ENCODE measurements at places on chromosomes 11 and 22.
A peak's percentile ranks its signal among the peaks of the same experiment; 100 is the strongest.

DNA sequence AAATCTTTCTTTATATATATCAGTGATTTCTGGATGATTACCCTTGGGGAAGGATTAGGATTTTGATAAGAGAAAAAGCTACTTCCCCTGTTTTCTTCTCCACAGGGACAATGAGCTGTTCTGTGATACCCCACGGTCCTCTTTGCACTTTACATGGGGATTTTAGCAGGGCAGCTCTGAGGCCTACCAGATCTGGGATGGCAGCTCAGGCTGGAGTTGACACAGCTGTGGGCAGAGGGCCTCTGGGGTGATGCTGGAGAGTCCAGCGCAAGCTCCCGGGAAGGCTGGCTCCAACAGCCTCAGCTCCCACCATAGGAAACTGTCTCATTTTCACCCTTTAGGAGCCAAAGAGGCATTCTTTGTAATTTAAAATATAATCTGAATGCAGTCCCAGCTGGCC, 383.8 kb upstream of the NARS2 start:
- no peak for DNase-seq

GRCh38 chr11:2209900-2210321, 38.3 kb upstream of the TH start:
- DNase-seq, result no peak

GRCh38 chr11:17014321-17014832, at the start of gene PLEKHA7:
TSS of gene PLEKHA7 (minus strand) at chr11:17014414. CDS start at chr11:17014401, 13 bp downstream.
- DNase-seq, result no peak

DNA sequence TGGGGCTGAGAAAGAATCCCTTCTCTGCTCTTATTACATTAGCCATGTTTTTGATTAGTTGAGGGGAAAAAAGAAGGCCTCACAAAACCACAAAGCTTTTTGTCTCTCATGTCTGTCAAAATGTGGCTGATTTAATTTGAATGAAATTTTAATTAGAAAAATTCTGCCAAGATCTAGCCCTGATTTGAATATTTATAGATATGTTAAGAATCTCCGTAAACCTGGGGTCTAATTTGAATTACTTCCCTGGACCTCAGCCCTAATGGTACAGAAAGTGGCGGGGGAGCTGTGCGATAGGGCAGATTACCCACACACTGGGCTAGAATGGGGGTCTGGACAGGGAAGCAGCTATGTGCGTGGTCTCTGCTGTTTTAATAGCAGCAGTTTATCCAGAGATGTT, 141.3 kb upstream of the TTC12 start:
- DNase-seq, result no peak

GRCh38 chr22:39230261-39231196, 14.3 kb downstream of the PDGFB start:
- no peak for DNase-seq

- DNase-seq, result no peak
Measured at GRCh38 chr11:3056296-3057068, 741 bp downstream of the CARS1 start.

- DNase-seq, result peak; percentile 66
Measured at GRCh38 chr22:42553475-42554361, at the start of gene SERHL2. TSS of gene SERHL2 (plus strand) at chr22:42553956. CDS start at chr22:42554021, 65 bp downstream.

GRCh38 chr11:47177846-47178245, 1.2 kb upstream of the ARFGAP2 start:
- no peak for DNase-seq

DNA sequence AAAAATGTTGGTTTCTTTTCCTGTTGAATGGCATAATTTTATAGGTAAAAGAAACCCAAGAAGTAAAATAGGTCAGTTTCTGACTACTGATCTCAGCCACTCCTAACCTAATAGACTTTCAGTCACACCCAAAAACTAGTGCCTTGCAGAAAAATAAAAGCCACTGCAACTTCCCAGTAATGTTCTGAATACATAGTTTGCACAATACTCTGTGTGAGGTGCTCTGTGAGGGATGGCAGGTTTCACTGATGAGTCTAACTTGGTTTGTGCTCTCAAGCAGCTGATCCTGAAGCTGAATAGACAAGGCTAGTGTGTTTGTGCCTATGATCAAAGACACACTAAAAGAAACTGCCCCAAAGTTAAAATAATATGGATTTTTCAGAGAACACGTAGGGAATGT, 758.3 kb downstream of the NELL1 start:
- DNase-seq, result no peak

DNA sequence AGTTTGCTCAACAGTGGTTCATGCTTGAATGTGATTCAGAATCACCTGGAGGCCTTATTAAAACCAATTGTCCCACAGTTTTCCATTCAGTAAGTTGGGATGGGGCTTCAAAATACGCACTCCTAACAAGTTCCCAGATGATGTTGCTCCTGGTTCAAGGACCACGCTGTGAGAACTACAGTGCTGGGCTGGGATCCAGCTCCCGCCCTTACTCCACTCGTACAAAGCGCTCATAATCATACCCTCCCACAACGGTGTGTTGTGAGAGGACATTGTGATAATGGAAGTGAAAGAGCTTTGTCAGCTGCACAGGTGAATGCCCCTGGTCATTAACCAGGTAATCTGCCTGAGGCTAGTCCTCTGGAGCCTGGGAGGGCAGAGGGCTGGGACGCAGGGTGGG, 1.3 kb upstream of the CD82 start:
- no peak for DNase-seq

DNA sequence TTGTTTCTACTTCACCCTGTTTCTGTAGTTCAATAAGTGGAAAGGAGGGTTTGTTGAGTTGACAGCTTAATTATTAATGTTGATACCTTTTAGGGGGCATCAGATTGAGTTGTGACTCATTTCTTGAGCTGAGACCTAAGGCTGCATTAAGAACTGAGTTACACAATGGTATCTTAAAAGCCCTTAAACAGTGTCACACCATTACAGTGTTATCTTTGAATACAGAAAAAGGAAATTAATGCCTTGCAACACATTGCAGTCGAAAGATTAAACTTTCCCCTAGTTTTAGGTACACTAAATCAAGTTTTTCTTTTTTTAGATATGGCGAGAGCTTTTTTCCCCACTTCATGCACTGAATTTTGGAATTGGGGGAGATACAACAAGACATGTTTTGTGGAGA, 16.7 kb downstream of the PAFAH1B2 start:
- no peak for DNase-seq

DNA sequence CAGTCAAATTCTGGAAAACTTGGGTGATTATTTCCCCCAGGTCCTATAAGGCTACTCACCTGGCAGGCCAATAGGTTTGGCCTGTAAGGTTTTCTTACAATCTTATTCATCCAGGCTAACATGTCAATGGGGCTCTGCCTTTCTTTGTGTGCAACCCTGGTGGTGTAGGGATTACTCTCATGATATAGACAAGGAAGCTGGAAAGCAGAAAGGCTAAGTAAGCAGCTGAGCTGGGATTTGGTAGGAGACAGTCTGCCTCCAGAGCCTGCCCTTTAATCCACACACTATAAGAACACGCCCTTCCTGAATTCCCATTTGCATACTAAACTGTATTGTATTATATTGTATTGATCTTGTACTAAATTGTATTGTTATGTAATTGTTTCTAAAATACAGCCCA, 373.3 kb upstream of the CCDC90B start:
- DNase-seq, result no peak

- no peak for DNase-seq
Measured at GRCh38 chr22:23743303-23743705, 7.6 kb downstream of the ZNF70 start.

DNA sequence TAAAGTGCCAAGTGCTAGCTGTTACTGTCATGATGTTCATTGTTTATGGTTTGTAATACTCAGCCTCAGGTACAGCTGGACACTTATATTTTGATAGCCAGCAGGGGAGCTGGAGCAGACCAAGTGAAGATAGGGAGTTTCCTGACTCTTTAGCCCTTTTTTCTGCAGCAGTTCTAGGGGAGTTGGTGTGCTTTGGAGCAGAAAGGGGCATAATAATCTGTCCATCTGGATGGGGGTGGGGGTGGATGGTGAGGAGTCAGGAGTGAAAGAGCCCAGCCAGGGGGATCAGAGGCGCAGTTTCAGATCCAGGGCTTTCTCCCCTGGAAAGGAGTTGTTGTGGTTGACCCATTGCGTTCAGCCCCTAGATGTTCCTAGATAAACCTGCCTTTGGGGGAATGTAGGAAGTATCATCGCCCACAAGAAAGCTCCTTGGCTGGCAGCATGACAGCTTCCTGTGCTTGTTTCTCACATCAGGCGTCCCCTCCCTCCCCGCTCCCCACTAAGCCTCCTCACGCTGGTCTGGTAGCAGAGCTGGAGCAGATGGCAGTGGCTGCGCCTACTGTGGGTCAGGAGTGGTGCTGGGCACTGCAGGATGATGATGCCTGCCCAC, 41.9 kb downstream of the MED15 start:
- peak; percentile 36 for DNase-seq

GRCh38 chr11:126332221-126332711, 23.2 kb upstream of the ST3GAL4 start:
- DNase-seq, result no peak

DNA sequence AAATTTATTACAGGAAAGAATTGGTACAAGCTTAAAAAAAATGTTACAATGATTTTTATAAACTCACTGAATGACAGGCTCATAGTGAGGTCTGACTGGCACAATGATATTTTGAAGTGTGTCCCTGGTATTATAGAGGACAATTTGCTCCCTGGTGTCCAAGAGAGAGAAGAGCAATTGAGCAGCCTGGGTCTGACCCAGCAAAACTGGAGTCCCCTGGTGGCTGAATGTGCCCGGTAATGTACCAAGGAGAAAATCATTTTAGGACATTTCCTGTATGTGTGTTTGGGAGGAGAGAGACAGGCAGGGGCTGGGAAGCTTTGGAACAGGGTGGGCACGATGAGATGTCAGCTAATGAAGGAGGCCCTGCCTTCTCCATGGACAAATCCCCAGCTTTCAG, 125.3 kb downstream of the APOL5 start:
- DNase-seq, result no peak

GRCh38 chr11:70758206-70758605, 359.9 kb downstream of the CTTN start:
- no peak for DNase-seq

DNA sequence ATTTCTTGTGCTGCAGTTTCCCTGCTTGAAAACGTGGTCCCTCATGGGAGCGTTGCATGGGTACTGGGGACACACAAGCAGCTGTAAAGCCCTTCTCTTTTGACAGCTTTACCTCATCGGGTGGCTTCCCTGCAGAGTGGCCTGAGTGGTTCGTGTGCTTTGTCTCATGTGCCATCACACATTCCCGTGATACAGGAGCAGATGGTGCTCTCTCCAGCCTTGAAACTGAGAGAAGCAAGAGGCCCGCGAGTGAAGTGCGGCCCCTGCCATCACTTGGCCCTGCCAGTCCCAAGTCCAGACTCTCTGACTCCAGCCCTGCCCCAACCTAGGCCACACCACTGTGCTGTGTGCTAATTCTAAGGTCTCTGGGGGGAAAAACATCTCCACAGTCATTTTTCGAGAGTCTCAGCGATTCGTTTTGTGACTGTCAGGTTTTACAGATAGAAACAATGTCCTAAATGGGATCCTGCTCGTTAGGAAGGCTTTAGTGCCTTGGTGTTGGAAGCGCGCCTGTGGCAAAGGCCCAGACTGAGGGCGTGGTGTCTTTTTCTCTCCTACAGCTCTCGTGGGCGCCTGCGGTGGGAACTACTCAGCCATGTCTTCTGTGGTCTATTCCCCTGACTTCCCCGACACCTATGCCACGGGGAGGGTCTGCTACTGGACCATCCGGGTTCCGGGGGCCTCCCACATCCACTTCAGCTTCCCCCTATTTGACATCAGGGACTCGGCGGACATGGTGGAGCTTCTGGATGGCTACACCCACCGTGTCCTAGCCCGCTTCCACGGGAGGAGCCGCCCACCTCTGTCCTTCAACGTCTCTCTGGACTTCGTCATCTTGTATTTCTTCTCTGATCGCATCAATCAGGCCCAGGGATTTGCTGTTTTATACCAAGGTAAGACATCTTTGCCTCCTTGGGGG, 64.2 kb downstream of the KREMEN1 start:
- no peak for DNase-seq

DNA sequence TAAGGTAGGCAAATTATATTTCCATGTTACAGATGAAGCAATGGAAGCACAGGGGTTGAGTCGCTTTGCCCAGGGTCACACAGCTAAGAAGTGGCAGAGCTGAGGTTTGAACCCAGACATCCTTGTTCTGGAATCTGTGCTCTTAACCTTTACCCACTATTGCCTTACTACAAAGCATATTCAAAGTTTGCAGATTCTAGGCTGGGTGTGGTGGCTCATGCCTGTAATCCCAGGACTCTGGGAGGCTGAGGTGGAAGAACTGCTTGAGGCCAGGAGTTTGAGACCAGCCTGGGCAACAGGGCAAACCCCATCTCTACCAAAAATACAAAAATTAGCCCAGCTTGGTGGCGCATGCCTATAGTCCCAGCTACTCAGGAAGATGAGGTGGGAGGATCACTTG, 27.8 kb upstream of the TFIP11 start:
- DNase-seq, result no peak

- DNase-seq, result no peak
Measured at GRCh38 chr22:42695294-42695693, 25.4 kb downstream of the A4GALT start.

DNA sequence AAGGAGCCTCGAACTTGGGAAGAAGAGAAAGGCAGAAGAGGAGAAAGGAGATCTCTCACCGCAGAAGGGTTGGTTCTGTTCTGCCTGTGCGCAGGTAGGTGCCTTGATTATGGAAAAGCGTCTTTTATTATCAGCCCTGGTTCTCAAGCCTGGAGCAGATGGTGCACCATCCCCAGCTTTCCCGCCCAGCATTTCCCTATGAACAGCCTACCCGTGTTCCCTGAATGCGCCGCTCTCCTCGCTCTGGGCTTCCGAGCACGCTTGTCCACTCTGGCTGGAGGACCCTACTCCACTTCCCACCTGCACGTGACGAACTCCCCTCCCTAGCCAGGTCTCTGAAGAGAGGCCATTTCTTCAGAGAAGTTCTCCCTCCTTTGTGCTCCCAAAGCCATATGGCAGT, 15.2 kb downstream of the IGSF9B start:
- no peak for DNase-seq

- DNase-seq, result no peak
Measured at GRCh38 chr11:19275496-19275895, 34.8 kb upstream of the E2F8 start.

- no peak for DNase-seq
Measured at GRCh38 chr11:133385781-133386180, 146.5 kb downstream of the OPCML start.

DNA sequence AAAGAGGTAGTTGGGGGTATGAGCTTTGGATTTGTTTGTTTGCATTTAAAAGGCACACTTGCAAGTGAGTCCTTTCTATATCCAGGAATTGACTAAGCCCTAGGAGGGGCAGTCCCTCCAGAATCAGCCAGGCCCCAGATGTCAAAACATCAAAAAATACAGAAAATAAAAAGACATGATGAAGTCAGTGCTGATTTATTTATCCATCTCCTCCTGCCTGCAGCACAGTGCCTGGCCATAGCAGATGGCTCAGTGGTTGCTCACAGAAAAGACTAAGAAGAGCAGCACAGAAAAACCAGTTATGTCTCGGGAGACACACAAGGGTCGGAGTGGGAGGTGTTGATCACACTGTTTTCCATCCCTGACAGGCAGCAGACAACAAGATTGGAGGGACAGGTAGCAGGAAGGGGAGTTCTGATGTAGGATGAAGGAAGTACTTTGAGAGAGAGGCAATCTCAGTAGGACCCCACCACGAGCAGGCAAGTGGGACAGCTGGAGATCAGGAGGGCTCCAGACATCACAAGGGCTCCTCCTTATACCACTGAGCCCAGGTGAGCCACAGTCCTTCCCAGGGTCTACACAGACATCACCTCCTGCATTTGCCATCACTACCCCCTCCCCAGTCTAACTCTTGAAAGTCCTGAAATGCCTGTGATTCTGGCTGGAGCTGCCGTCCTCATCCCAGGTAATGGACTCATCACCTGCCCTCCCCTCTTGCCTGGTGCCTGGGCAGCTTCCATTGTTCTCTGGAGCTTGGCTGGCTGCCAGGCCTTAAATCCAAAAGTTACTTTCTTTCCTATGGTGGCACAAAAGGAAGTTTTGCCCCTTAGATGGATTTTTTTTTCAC, 32.3 kb downstream of the TMPRSS5 start:
- DNase-seq, result no peak

All from activated CD4-positive, alpha-beta T cell treated with anti-CD3 and anti-CD28 coated beads for 1 hour (primary cell).